ENCODE measurements at places on chromosomes 16 and 17.

- DNase-seq, result no peak
These were observed 31.8 kb downstream of the USP7 start for GRCh38 chr16:8931859-8932258.

- no peak for DNase-seq
These were observed 413.5 kb upstream of the PSMD7 start for GRCh38 chr16:73883126-73883525.

DNA sequence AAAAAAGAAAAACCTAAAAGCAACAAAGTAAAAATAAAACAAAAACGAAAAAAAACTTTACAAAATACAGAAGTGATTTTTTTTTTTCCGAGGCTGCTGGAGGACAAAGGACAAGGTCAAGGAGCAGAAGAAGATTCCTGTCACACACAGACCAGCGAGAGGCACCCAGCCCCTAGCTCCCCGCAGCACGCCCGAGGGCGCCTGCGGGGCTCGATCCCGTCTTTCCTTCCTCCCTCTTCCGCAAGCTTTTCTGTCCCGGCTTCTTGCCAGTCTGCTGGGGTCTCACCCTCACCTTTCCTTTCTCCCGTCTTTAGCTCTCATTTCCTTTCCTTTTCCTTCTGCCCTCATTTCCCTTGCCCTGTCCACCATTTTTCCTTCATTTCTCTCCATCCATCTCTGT is 66.1 kb upstream of the DNAH17 start:
- no peak for DNase-seq

- no peak for DNase-seq
These were observed 7.8 kb upstream of the ALOX12B start for GRCh38 chr17:8095361-8095760.

DNA sequence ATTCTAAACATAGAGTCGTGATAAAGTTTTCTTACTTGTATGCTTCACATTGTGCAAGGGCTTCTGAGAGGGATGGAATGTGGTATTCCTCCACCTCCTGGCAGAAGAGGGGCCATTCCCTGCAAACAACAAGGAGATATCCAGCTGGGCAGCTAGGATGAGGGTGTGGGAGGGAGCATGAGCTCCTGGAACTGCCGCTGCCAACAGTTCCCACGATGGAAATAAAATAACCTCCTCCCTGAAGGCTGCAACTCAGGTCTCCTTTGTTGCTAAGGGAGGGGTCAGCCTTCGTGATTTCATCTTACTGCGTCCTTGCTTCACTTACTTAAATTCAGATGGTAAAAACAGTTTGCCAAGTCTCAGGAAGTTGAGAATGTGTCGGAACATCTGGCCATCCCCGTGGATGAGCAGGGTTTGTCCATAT is 15.6 kb downstream of the PLEKHG4 start:
- no peak for DNase-seq

- DNase-seq, result peak; percentile 8
These were observed 159.6 kb upstream of the MPHOSPH6 start for GRCh38 chr16:82329504-82330192.

GRCh38 chr16:1420111-1420539 is 422 bp downstream of the UQCC4 start:
- DNase-seq, result no peak

DNA sequence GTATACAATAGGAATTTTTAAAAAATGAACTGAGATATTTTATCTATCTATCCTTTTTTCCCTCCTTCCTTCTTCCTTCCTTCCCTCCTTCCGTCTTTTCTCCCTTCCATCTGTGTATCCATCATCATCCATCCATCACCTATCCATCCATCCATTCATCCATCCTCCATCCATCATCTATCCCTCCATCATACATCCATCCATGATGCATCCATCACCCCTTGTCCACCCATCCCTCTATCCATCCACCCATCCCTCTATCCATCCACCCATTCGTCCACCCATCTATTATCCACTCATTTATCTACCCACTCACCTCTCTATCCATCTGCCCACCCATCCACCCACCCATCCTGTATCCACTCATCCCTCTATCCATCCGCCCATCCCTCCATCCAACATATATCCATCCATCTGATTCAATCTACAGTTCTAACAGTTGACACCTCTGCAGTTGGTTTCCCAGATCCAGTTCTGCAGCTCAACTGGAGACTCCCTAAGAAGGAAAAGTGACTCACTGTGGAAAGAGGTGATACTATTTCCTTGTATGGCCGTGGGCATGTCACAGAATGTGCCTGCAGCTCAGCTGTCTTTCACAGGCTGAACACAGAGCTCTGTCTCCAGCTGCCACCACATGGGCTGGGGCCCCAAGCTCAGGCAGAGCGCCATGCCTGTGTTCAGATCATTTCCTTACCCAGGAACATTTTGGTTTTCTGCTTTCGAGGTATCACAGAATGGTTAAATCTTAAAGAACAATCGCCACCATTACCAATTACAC is 130.8 kb downstream of the XYLT1 start:
- DNase-seq, result no peak

DNA sequence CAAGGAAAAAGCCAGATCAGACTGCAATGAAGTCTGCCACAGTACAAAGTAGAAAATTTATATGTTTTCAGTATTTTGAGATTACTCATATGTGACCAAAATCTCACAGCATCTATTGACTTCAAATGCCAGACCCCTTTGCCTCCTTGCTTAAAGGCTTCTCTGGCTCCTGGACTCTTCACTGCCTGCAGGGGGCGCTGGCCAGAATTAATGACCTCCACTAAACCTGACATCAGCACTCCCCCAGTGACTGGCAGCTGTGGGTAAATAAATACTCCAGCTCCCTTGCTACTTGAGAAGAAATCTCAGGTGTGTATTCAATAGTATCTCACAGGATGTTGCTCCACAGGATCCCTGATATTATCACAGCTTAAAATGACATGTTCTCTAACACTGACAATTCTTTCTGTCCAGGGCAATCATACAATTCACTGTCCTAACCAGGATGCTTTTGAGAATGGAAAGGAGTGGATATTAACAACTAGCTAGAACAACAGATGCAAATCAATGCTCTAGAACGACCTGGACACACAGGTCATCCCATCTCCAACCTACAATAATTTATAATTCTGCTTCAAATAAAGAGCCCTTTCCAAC is 4.0 kb downstream of the BECN1 start:
- DNase-seq, result peak; percentile 64

GRCh38 chr16:17224879-17225281 is 245.9 kb downstream of the XYLT1 start:
- DNase-seq, result peak; percentile 50

GRCh38 chr17:49505854-49506253 is 10.8 kb downstream of the NGFR start:
- no peak for DNase-seq

DNA sequence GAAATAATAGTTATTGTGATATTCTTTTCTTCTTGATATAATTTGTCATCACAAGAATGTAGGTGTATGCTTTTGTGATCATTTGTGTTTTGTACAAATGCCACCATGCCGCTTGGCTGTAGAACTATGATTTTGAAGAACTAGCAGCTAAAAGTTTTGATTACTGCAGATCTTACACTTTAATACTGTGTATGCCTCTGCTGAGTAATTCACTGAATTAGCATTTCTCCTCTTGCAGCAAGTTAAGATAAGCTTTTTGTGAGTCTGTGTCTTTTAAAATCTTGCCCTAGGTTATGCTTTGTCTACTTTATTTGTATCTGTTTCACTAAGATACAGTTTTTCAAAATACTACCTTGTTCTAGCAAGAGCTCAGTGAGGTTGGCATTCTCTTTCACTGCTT is 326.5 kb upstream of the TBX2 start:
- DNase-seq, result no peak

DNA sequence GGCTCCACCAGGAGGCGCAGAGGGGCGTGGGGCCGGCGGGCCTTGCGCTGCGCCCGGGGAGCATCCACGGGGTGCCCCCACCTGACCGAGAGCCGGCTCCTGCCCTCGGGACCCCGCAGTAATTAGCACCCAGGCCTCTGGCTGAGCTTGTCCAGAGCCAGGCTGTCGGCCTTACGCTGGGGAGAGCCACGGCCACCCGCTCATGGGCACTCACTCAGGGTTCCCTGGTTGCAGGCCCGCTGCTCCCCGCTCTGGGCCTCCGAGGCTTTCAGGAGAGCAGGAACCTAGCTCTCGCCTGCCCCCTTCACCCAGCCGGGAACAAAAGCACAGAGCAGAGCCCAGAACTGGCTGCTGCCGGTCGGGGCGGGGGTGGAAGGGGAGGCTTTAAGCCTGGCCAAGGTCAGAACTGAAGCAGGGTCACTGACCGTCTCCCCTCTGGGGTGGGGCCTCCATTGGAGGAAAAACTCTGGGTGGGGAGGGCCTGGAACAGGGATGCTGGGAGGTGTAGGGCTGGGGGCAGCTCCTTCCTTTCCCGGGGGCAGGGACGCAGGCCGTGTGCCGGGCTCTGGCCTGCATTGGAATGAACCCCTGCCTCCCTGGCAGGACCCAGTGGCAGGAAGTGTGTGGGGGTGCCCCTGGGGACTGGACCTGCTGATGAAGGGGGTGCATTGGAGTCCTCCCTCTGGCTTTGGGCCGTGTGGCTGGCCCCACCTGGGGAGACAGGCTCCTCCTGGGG is 12.3 kb downstream of the GLIS2 start:
- DNase-seq, result peak; percentile 81

DNA sequence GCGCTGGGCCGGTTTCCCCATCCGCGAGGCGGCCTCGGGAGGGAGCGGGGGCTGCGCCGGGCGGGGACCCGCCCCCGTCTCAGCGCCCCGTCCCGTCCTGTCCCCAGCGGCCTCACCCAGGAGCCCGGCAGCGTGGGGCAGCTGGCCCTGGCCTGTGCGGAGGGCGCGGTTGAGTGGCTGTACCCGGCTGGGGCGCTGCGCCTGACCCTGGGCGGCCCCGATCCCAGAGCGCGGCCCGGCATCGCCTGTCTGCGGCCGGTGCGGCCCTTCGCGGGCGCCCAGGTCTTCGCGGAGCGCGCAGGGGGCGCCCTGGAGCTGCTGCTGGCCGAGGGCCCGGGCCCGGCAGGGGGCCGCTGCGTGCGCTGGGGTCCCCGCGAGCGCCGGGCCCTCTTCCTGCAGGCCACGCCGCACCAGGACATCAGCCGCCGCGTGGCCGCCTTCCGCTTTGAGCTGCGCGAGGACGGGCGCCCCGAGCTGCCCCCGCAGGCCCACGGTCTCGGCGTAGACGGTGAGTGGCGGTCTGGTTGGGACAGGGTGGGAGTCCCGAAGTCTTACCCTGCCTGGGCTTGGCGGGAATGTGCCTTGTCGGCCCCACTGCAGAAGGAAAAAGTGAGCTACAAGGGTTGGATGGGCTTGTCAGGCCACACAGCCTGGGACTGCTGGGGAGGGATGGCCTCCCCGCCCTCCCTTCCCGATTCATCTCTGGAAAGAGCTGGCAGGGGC is 720 bp downstream of the METRN start:
- no peak for DNase-seq

DNA sequence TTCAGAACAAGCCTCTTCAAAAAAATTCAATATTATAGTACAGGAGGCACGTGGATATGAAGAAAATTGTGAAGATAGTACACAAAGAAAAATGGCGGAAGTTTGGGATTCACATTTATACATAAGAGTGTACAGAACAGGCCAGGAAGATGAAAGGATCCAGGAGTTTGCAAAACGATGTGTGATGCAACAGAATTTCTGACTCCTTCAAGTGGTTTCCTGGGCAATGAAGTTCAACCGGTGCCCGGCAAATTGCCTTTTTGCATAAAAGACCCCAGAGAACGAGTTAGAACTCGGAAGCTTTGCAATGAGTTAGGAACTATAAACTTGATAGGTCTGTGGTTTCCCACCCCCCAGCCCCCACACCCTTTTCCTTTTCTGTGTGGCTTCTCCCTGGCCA is 189.1 kb downstream of the SALL1 start:
- no peak for DNase-seq

GRCh38 chr17:48483471-48484131 is 47.2 kb downstream of the HOXB1 start:
- peak; percentile 99 for DNase-seq

GRCh38 chr16:17724242-17724898 is 253.6 kb upstream of the XYLT1 start:
- no peak for DNase-seq

DNA sequence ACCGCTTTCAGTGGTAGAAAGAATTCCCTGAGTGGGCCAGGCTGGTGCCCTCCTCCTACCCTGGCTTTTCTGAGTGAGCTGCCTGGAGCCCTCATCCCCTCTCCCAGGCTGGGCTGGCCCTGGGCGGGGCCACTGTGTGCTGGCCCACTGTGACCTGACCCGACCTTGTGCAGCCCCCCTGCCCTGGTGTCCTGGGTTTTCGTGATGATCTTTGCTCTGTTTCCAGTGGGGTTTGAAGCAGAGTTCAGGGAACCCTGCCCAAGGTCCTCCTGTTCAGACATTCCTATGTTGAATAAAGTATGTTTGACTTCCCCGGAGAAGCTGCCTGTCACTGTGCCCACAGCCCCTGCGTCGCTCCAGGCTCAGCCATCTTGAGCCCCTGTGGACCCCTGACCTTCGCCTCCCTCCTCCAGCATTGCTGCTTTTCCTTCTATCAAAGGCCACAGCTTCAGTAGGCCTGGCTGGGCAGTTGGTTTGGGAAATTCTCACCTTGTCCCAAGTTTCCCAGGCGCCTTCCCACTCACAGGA is 13.7 kb upstream of the NAGLU start:
- DNase-seq, result no peak

- DNase-seq, result no peak
These were observed 39.0 kb upstream of the CRISPLD2 start for GRCh38 chr16:84780544-84781376.

GRCh38 chr17:72901083-72901482 is 191.4 kb downstream of the SLC39A11 start:
- DNase-seq, result no peak

DNA sequence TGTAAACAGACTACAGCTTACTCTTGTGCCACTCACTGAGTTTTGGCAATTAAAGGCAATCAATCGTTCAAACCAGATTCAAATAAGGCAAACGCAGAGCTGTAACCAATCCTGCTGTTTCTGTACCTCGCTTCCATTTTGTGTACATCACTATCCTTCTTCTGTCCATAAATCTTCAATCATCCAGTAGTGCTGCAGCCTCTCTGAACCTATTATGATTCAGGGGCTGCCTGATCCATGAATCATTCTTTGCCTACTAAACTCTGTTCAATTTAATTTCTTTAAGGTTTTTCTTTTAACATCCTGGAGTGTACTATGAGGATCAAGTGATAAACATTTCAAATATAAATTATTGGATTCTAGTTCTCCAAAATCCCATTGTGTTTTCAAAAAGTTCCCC is 93.9 kb downstream of the CEP112 start:
- DNase-seq, result no peak

GRCh38 chr17:73007407-73007806 is 85.1 kb downstream of the SLC39A11 start:
- no peak for DNase-seq

DNA sequence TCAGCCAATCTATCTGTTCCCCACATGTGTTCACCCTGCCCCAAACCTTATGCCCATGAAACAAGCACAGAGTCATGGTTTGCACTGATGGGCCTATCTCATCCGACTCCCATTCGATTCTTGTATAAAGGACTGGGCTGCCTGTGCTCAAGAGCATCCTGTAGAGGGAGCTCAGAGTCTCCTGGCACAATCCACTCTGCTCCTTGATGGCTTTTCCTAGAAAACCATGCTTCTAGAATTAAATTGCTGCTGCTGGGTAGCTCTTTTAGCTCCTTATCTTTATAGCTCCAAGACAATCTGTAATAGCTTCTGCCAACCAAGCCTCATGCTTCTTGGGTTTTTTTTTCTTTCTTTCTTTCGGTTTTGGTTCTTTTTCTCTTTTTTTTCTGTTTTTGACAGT is 9.7 kb downstream of the ZNF19 start:
- DNase-seq, result peak; percentile 15
